Activated CD4-positive, alpha-beta memory T cell treated with anti-CD3 and anti-CD28 coated beads for 36 hours (primary cell): ENCODE measurements at places on chromosomes 16 and 17. TPM values are rescaled to one million over a fixed set of nuclear protein-coding genes. Genes with fewer than 3 reads are reported as not detected.

DNA sequence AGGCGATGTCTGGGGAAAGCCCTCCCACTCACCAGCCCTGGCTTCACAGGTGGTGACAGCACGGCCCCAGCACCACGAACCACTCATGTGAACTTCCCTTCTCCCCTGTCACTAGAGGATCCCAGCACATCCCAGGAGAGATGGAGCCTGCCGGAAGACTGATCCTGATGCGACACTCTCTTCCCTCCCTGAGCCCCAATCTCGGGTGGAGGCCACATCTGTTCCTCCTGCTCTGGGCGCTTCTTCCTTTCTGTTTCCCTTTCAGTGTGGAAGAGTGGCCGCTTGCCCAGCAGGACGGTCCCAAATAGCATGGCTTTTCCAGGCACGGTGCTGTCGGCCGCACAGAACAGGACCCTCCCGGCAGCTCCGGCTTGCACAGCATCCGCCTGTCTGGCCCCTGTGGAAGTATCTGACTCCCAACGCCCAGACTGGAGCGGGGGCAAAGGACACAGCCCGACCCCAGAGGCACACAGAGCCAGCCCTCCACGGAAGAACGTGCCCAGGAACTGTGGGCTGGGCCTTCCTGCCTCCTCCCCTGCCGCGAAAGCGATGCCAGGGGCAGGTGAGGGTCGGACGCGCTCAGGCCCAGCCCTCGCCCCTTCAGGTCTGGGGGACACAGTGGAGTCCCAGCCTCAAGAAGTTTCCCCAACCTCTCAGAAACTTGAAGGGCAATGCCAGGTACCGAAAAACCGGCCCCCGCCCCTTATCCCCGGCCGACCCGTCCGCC lies 37.6 kb downstream of the CBFA2T3 start:
- no peak for DNase-seq

CWC25 gene
- total RNA-seq = 21.1 TPM

- no peak for DNase-seq
Observed at GRCh38 chr17:54153423-54153822, 330.7 kb downstream of the KIF2B start.

SRSF1 gene
- 325 TPM for total RNA-seq

DNA sequence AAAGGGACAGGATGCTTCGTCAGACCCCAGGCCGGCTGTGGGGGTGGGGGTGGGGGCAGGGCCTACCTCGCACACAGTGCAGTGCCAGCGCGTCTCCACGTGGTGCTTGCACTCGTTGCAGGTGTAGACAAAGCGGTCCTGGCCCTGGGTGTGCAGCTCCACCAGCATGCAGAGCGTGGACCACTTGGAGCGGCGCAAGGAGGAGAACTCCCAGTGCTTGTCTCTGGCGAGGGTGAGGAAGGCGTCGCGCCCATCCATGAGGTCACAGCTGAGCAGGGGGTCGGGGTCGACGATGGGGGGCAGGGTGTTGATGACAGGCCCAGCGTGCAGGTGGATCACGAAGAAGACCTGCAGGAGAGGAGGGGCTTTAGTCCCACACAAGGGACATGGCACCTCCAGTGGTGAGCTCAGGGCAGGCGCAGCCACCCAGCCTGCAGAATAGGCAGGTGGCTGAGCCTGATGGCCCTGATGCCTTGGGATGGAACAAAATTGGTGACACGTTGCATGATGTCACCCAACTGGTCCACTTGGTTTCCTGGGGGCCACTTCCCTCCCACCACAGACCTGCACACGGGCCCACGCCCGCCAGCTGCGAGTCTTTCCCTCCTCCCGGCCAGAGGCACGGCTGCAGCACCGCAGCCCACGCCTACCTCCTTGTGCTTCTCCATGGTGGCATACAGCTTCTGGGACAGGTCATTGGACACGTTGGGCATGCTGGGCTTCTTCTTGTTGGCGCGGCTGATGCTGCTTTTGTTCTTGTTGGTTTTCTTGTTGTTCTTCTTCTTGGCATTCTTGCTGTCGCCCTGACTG lies 14.0 kb upstream of the TRAP1 start:
- no peak for DNase-seq

NLGN2 gene
- 9.0 TPM for total RNA-seq

DNA sequence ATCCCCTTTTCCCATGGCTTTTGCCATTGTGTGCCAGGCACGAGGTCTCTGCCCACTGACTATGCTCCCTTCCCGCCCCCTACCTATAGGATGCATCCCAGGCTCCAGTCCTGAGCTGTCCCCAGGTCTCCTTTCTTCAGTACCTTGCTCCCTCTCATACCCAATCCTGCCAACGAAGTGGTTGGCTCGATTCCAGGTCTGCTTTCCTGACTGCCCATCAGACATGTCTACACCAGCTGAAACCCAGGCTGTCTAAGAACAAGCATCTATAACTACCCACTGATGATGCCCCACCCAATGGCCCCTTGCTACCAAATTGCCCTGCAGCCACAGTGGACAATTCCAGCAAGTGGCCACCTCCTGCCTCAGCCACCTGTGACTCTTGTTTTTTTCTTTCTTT lies 479.1 kb downstream of the SOX9 start:
- no peak for DNase-seq

GRCh38 chr16:17757808-17758207 lies 287.0 kb upstream of the XYLT1 start:
- no peak for DNase-seq

TBC1D3 gene
- total RNA-seq = not detected

DNA sequence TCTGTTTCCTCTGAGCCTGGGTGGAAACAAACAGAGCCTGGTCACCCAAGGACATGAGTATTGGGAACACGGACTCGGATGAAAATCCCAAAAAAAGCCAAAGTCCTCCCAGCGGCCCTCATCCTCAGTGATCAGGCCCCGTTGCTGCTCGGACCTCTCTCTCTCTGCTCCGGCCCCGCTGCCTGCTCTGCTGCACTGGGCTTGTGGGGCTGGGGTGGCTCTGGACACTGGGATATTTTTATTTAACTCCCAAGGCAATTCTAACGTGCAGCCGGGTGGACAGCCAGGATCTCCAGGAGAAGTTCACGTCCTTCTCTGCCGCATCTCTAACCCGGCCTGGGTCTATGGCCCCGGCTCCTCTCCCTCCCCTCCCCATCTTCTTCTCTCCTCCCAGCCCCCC lies 280.9 kb upstream of the TNRC6C start:
- DNase-seq = no peak

SERPINF2 gene
- not detected for total RNA-seq

GRCh38 chr17:55210292-55210691 lies 54.5 kb upstream of the HLF start:
- DNase-seq = no peak

DNA sequence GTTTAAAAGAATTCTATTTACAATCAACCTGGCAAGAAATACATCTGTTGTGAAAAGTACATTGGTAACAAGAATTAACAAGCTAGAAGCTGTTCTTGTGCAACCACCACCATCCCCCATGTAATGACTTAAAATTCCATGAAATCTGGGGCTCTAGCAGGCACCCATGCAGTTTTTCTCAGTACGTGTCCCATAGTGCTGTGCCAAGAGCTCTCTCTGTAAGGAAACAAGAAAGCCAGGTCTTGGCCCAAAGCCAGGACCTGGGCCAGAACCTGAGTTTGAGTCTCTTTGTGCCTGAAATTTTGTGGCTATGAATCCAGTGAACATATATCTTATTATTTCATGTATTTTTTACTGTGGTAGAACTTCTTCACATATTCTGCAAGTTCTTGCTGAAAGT lies 46.6 kb downstream of the NUP93 start:
- no peak for DNase-seq

DNA sequence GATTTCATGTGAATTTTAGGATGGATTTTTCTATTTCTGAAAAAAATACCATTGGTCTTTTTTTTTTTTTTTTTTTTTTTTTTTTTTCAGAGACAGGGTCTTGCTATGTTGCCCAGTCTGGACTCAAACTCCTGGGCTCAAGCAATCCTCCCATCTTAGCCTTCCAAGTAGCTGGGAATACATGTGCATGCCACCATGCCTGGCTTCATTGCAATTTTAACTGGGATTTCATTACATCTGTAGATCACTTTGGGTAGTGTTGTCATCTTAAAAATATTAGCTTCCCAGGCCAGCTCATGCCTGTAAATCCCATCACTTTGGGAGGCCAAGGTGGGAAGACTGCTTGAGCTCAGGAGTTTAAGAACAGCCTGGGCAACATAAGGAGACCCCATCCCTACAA lies 54.8 kb downstream of the TOM1L2 start:
- no peak for DNase-seq

CDK3 gene
- total RNA-seq = 3.7 TPM

GRCh38 chr16:9476744-9477143 lies 385.3 kb downstream of the HAPSTR1 start:
- DNase-seq = no peak

AGRP gene
- total RNA-seq = not detected

ZFPM1 gene
- total RNA-seq = 12.0 TPM
